ENCODE measurements at places on chromosomes 3 and 15.

DNA sequence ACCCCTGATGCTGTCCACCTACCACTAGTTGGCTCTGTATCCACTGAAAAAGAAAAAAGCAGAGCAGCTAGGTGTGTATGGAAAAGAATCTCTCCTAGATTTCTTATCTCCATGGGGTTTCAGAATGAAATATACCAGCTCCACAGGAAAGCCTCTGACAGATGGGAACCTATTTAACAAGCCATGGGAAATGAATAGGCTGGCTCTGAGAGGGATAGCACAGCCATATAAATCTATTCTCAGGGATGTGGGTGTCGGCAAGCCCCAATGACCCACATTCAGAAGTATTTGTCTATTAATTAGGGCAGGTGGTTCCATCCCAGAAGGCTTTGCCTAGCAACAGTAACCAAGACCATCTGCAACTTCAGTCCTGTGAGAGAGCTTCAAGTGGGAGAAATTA lies 694.1 kb downstream of the AGBL1 start:
- ATAC-seq, result no peak

DNA sequence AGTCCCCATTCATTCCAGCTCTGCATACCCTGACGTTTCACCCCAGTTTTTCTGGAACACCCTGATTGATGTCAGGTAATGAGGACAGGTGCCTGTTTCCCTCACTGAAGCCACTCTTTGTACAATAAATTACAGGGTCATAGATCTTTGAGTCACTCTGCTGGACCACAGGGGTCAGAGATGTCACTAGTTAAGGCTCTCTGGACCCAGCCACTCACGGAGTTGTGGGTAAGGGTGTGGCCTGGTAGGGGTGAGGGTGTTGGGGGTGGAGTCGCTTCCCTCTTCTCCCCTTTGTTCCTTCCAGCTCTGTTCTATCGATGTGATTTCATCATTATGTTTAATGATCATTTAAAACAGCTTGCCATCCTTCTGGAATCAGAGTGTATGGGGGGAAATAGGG lies 512 bp downstream of the IQCF5 start:
- ATAC-seq, result no peak

DNA sequence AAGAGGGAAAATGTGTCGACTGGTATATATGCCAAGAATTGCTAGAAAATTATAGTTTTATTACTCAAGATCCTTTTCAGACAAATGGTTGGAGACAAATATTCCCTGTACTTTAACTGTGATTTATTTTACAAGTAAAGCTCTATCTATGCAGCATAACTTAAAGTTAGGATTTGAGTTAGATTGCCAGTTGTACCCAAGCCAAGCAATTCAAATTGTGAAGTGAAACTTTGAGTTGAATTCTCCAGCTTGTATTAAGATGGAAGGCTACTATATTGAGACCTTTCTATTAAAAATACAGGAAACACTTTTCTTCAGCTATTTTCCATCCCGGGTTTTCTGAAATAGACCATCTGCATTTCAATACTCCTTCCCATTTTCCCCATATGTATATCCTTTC lies 333.1 kb upstream of the RBMS3 start:
- ATAC-seq, result no peak

GRCh38 chr3:82802501-82802900 lies 1041.1 kb upstream of the GBE1 start:
- no peak for ATAC-seq

Measured in esophagus mucosa (tissue), 1 donor.